GM04503 (cell line): ENCODE measurements at places on chromosomes 7 and 10.

DNA sequence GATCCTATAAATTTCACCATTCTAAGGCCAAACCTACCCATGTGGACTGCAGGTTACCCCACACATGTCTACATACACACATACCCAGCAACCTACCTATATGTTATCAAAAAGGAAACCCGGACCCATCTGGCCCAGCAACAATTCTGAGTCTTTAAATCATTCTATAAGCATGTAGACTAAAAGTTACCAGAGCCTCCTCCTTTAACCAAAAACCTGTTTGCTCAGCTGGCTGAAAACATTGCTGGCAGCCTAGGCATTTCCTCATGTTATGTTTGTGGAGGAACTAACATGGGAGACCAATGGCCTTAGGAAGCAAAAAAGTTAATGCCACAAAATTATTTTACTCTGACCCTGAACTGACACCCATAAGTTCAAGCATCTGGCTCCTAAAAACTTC is 5.3 kb upstream of the ADCK2 start:
- DNase-seq = no peak

GRCh38 chr10:108894402-108895301 is 1028.7 kb downstream of the XPNPEP1 start:
- no peak for DNase-seq

- peak; percentile 6 for DNase-seq
Observed at GRCh38 chr7:99707096-99707495, 27.3 kb upstream of the CYP3A5 start.

DNA sequence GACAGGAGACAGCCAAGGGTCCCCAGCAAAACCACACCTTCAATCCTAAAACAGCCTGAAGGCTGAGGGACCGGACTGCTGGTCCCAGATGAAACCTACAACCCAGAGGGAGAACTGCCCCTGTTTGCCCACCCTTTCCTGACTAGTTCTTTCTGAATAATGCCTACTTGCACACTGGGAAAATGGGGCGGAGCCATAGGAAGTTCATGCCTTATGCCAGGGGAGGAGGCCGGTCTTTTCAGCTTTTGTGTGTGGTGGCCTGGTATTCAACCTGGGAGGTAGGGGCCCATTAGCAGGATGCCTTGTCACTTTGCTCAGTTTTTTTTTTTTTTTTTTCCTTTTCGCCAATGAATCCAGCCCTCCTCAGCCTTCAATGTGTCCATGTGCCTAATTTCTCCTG is 20.7 kb downstream of the TOMM7 start:
- DNase-seq = no peak

DNA sequence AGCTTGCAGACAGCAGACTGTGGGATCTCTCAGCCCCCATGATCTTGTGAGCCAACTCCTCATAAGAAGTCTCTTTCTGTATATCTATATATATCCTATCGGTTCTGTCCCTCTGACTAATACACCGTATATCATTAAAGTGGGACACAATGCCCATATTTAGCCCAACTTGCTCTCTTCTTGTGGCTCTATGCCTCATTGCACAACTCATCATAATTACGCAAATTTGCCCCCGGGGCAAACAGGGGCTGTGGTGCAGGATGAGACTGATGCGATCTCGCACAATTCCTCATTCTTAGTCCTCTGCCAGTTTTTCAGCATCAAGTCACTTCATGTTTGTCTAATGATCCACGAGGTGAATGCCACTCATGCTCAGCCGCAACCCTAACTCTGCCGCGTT is 183.2 kb downstream of the PRPF18 start:
- no peak for DNase-seq

DNA sequence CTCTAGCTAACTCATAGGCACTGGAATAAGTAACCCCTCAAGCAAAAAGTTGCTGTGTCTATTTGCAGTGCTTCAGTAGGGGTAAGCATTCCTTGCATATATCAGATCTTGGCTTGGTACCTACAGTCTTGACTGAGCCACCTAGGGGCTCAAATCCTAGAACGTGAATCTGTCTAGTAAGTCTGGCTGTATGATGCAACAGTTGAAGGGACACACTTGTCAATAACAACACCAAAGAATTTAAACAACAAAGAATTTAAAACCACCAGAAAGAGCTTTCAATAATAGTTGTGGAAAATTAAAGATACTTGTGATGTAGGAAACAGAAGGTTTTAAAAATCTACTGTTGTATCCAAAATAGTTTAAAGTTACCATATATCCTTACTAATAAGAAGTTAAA is 65.4 kb downstream of the EBLN1 start:
- DNase-seq = no peak

- DNase-seq = no peak
Observed at GRCh38 chr10:113882240-113882639, 27.8 kb downstream of the NHLRC2 start.

DNA sequence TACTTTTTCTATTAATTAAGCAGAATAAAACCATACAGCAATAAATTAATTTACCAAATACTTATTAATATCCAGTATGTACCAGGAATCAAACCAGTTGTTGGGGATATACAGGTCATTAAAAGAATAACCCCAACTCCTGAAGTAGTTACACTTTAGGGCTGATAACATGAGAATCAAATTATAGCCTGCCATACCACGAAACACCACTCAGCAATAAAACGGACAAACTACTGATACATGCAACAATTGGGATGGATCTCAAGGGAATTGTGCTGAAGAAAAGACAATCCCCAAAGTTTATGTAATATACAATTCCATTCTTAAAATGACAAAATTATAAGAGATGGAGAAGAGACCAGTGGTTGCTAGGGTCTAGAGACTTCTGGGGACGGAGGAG is 22.7 kb downstream of the MCMBP start:
- no peak for DNase-seq

DNA sequence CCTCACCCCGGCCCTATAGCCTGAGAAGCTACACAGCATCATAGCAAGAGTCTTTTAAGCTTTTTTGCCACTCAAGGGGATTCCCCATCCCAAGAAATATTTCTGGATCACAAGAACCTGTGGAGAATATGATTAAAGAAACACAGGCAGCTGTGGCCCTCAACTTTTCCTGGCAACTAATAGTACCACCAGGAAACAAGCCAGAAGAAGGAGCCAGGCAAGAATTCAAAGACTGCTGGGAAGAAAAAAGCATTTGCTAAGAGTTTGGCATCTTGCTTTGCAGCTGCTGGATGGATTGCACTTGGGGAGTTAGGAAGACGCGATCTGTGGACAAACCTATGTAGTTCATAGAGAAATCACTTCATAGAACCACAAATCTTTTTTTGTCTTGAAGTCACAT is 437.8 kb downstream of the PLXDC2 start:
- no peak for DNase-seq

GRCh38 chr7:50308203-50308531 is 3.7 kb downstream of the IKZF1 start:
- no peak for DNase-seq

- peak; percentile 22 for DNase-seq
Observed at GRCh38 chr7:77205706-77206105, 6.1 kb upstream of the FGL2 start.

DNA sequence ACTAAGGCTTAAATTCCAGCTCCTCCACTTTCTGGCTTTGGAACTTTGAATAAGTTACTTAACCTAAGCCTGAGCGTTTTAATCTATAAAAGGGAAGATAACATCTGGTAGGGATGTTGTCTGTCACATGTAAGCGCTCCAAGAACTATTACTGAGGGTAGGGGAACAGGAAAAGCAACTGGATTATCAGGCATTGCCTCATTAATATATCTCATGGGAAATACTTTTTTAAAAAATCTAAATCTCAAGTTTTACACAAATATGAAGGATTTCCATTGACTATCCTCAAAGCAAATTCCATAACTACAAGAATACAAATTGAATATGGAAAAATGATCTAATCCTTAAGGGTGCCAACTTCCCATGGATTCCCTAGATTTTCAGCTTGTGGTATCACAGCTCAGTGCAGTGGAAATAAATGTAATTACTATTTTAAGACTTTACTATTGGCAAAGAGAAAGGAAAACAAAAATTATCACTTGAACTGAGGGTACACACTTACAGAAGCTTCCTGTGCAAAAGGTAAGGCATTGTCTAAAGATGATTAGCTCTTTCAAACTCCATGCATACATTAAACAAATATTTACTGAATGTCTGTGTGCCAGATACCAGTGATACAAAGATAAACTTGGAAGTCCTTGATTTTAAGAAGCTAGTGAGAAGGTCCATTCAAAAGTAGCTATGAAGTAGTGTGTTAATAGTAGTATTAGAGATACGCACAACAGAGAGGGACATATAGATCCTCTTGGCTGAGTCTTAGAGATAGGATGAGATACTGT is 38.4 kb downstream of the NT5C2 start:
- no peak for DNase-seq

- DNase-seq = no peak
Observed at GRCh38 chr7:42315103-42315502, 78.1 kb upstream of the GLI3 start.

DNA sequence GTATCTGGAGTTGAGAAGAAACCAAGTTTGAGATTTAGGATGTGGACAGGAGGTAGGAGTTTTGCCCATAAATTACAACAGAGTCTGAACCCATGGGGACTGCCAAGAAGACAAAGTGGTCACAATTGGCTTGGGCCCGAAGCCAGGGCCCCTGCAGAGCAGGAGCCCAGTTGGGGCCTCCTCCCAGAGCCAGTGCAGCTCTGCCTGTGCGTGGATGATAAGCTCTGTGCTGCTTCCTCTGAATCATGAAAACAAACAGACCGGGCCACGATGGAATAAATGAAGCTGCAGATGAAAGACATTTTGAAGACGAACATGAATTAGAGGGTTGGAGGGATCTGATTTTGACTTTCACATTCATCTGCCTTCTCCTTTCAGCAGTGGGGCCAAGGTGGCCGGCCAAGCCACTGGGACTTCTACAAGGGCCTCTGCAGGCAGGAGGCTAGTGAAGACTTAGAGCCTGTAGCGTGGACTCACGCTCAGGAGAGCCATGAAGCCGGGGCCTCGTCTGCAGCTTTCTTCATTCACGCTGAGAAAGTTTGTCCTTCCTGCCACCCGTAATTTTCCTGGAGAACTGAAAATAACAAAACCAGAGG is 156.8 kb upstream of the LYZL1 start:
- no peak for DNase-seq

DNA sequence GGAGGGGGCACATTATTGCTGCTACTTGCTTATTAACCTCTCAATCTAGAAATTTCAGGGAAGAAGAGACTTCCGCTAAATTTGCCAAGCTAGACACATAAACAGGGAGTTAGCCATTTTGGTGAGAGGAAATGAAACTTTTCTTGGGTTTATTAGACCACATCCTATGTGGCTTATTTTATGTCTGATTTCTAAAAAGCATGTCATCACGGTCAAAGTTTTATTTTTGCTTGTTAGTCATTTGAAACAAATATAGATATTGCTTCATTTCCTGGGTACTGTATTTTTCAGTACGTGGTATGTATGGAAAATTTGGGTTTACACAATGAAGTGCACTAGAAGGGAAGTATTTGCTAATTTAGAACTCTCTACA is 144.1 kb downstream of the TCF7L2 start:
- no peak for DNase-seq
